ENCODE measurements at places on chromosomes 4 and X. TPM values are rescaled to one million over a fixed set of nuclear protein-coding genes. Genes with fewer than 3 reads are reported as not detected.

The CWH43 gene
- total RNA-seq: 38.0 TPM

GRCh38 chr4:32148111-32148666 lies 1428.0 kb downstream of the PCDH7 start:
- no peak for DNase-seq

The ADH6 gene
- total RNA-seq: not detected

- DNase-seq: no peak
These were observed 208.9 kb downstream of the SPATA18 start for GRCh38 chr4:52259978-52260377.

GRCh38 chr4:25827897-25828296 lies 34.9 kb downstream of the SEL1L3 start:
- no peak for DNase-seq

The VCX3A gene
- not detected for total RNA-seq

- DNase-seq: no peak
These were observed 782.5 kb upstream of the INTU start for GRCh38 chr4:126850286-126850685.

The RNF212 gene
- total RNA-seq: 0.53 TPM

DNA sequence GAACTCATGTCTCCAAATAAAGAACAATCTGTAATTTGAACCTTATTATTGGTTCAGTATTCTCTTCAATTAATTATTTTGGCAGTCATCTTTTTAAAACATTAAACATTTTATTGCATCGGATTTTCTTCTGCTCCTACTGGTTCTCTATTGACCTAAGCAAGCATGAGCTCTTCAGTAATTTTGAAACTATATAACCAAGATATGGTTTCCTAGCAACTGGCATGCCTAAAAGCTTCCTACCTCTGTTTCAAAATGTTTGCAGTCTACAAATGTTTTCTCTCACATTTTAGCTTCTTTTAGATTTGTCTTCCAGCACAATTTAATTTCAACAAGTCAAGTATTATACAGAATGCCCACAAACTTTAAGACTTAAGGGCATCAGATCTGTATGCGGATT lies 371.3 kb downstream of the GPM6A start:
- no peak for DNase-seq

- DNase-seq: no peak
These were observed 18.7 kb downstream of the UBA6 start for GRCh38 chr4:67682266-67682665.

- DNase-seq: no peak
These were observed 725.9 kb upstream of the GRID2 start for GRCh38 chr4:91577864-91578263.

GRCh38 chrX:22035236-22035635 lies 3.1 kb downstream of the PHEX start:
- no peak for DNase-seq

The FAAH2 gene
- total RNA-seq: 7.2 TPM

DNA sequence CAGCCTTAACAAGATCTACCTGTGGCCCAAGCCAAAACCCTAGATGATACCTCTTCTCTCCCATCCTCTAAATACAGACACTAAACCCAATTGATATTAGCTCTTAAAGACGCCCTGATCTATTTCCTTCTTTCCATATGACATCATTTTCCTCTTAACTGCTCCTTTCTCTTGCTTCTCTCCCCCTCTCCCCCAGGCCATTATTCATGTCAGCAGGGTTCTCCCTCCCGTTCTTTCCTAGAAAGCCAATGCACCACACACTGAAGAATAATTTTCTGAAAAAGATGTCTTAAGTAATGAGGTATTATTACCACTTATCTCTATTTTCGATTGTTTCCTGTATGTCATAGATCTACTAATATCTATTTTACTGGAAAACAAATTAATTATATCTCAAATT lies 9.7 kb upstream of the ING2 start:
- DNase-seq: no peak

The CFAP99 gene
- not detected for total RNA-seq

GRCh38 chr4:44738615-44739014 lies 12.3 kb upstream of the GNPDA2 start:
- DNase-seq: no peak

The ARHGAP24 gene
- 3.6 TPM for total RNA-seq

GRCh38 chr4:174928575-174929253 lies 10.6 kb downstream of the ADAM29 start:
- no peak for DNase-seq

The IL21 gene
- not detected for total RNA-seq

- DNase-seq: no peak
These were observed 78.8 kb downstream of the TMEM47 start for GRCh38 chrX:34578237-34578636.

GRCh38 chrX:17656035-17656418 lies 81.3 kb upstream of the SCML1 start:
- DNase-seq: no peak

GRCh38 chr4:10077483-10078335 lies 38.9 kb downstream of the WDR1 start:
- DNase-seq: no peak

The SYNPO2 gene
- total RNA-seq: 19.0 TPM
